ENCODE measurements at places on chromosomes 1 and 21.

- no peak for DNase-seq
Measured at GRCh38 chr21:38173276-38174035, 83.3 kb upstream of the KCNJ15 start.

DNA sequence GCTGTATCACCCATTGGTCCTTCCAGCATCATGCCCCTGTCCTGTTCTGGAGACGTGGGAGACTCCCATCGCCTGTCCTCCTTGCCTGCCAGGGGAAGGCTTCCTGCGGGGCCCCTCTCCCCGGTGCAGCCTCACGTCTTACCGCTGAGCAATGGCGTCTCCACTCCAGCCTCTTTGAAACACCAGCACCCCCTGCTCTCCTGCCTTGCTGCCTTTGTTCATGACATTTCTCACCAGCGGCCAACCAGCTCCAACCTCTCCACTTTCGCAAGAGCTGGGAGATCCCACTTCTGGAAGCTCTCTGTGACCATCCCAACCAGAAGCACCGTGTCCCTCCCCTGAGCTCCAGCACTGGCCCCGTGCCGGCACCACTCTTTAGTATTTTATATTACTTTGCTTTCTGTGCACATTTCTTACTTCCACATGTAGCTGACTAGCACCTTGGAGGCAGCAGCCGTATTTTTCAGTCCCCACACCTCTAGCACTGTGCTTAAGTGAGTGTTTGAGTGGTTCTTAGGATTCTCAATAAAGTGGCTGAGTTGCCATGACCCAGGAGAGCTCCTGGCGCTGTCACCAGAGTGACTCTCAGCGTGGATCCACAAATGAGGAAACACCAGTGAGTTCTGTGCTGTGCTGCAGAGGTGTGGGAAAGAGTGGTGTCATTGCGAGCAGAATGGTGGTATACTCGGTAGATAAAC is 83.5 kb downstream of the ATP5PO start:
- DNase-seq, result no peak

DNA sequence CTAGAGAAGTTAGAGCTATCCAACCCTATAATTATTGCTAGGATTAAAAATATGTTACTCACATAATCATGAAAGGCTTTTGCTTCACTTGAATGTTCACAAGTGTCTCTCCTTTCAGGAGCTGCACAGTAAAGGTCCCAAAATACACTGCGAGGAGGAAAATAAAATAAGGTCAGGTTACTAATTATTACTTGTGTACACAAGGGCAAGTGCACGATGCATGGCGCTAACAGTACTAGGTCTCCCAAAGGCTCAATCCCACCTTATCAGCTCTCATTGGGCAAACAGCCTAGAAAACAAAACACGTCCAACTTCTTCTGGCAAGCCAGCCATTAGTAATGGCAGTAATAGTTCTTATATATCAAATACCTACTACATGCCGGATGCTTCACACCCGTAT is 4.4 kb downstream of the SSBP3 start:
- no peak for DNase-seq

DNA sequence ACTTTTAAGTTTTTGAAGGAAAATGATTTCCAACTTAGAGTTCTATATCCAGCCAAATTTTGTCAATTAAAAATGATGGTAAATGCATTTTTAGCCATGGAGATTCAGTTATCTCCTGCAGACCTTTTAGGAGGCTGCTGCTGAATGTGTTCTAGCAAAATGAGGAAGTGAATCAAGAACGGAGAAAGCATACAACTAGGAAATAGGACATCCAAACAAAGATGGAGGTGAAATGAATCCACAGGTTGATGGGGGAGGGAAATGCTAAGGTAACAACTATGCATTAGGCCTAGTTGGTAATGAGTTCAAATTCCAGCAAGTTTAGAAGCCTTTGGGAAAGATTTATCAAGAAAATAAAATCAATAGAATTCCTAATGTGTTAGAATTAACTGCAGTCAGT is 80.5 kb downstream of the FNBP1L start:
- no peak for DNase-seq

DNA sequence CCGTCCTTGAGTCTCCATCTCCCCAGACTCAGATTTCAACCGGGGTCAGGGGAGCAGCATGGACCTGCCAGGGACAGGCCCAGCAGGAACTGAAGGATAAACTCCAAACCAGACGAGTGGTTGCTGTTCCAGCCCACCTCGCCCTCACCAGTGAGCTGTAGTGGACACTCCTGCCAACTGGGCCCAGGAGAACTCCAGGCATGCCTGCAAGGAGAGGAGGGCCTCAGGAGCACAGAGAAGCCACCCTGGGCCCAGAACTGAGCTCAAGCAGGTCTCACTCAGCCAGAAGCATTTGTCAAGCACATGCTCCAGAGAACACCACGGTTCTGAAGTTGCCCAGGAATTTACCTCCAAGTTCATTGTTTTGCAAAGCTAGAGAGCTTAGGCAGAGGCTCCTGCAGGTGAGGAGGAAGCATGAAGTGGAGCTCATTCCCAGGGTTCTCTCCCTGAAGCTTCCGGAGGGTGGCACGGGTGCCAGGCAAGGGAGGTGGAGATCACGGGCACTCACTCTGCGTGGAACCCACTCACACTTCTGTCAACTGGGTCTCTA is 61.0 kb downstream of the MATN1 start:
- no peak for DNase-seq

GRCh38 chr1:107689159-107689558 is 275.8 kb downstream of the VAV3 start:
- no peak for DNase-seq

- no peak for DNase-seq
Measured at GRCh38 chr1:44071461-44071860, 40.2 kb upstream of the SLC6A9 start.

DNA sequence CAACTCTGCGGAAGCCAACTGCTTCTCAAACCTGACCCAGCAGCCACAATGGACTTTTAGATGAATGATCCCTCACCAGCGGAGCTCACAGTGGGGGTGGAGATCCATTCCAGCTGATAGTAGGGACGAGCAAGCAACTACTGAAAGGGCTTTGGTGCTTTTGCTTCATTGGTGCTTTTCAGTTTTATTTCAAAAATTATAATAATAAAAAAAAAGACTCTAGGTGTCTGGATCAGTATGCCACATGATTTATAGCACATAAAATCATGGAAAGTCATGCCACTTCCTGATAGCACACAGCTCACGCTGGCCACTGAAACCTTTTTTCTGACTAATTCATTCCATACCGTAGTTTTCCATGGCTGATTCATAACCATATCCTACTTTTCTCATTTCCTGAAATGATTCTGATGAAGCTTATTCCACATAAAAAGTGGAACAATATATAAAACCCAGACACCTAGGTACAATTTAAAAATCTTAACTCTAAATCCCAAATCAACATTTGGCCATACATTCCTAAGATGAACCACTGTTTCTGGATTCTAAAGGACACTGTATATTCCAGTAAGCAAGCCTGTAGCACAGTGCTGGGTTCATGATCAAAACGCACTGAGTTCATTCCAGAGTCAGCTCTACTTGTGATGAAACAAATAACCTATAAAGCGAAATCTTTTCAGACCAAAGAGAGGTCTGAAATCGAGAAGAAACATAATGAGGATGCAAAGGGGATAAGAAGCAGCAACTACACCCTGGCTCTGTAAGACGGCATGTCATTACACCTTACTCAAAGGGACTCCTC is 41.3 kb upstream of the KCNE1 start:
- no peak for DNase-seq

DNA sequence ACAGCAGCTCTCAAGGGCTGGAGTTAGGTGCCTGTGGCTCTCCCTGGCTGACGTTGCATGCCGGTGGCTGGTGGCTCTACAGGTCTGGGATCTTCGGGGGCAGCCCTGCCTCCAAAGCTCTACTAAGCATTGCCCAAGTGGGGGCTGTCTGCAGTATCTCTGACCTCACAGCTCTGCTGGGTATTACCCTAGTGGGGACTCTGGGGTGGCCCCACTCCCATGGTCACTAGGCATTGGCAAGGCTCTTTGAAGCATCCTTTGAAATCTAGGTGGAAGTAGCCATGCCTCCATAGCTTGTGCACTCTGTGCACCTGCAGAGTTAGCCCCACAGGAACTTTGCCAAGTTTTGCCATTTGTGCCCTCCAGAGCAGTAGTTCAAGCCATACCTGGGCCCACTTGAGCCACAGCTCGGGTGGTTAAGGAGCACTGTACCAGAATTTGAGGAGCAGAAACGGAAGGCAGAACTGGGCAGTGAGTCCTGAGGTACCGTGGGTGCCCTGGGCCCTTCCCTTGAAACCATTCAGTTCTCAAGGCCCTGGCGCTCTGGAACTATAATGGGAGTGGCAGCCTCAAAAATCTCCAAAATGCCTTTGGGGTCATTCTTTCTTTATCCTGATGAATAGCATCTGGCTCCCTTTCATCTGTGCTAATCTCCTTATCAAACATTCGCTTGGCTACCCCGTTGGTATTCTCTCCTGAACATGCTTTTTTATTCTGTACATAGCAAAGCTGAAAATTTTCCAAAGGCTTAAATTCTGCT is 15.4 kb downstream of the GJA4 start:
- DNase-seq, result no peak

DNA sequence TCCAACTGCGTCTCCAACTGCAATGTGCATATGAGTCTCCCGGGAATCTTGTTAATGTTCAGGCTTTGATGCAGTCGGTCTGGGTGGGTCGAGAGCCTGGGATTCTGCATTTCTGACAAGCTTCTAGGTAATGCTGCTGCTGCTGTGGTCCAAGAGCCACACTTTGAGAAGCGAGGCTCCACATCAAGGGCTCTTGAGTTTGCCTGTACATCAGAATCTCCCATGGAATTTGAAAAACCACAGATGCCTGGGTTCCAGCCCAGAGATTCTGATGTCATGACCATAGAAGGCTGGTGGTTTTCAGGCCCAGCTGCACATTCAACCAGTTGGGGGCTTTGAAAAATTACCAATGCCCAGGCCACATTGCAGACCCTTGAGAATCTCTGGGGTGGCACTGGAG is 93.9 kb upstream of the TARDBP start:
- no peak for DNase-seq

- DNase-seq, result no peak
Measured at GRCh38 chr1:52423771-52424170, 19.4 kb downstream of the PRPF38A start.

- no peak for DNase-seq
Measured at GRCh38 chr1:116345011-116345410, 28.0 kb upstream of the ATP1A1 start.

DNA sequence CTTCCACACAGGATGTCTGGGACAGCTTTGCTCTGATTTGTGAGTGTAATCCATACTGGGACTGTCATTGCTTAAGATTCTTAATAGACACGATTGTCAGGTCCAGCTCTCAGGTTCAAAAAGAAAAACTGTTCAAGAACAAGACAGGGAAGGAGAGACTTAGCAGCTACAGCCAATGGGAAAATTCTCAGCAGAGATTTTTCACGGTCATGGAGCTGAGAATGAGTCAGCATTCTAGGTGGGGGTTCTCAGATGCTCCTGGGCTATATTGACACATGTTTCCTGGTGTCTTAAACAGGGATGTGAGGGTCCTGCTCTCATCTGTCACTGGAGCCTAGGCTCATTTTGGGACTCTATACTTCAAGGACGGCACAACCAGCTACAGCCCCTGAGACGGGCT is 318.3 kb downstream of the RRAGC start:
- no peak for DNase-seq

GRCh38 chr1:21926814-21927532 is 10.1 kb downstream of the HSPG2 start:
- DNase-seq, result no peak

DNA sequence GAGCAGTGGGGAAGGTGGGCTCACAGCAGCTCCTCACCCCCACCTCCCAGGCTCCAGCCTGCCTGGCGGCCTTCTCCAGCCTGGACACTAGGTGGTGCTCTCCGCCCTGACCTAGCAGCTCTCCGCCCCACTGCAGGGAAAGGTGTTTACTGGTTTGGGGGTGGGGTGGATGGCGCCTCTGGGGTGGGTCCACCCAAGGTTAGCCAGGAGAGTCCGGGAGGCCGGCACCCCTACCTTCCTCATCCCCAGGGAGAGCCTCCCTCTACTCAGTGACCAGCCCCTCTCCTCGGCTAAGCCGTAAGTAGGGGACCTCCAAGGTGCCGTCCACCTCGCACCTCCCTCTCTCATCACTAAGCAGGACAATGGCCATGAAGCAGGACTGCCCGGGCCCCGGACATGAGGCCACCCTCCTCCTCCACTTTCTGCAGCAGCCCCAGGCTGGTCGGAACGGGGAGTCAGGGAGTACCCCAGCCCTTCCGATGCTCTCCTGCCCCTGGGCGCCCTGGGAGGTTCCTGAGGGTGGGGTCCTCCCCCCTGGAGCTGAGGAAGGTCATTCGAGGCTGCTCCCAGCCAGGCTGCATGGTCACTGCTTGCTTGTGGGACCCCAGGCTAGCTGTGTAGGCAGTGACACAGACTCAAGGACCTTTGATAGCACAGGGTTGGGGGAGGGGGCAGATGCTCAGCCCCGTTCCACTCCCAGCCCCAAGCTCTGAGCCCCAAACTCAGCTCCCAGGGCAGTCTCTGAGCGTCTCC is 101.4 kb upstream of the VAMP3 start:
- no peak for DNase-seq
